ENCODE measurements at places on chromosomes 16 and 17.

GRCh38 chr17:73399056-73399455, 87.3 kb upstream of the CDC42EP4 start:
- DNase-seq, result no peak

- DNase-seq, result no peak
Measured at GRCh38 chr16:26178298-26178697, 486.5 kb downstream of the HS3ST4 start.

DNA sequence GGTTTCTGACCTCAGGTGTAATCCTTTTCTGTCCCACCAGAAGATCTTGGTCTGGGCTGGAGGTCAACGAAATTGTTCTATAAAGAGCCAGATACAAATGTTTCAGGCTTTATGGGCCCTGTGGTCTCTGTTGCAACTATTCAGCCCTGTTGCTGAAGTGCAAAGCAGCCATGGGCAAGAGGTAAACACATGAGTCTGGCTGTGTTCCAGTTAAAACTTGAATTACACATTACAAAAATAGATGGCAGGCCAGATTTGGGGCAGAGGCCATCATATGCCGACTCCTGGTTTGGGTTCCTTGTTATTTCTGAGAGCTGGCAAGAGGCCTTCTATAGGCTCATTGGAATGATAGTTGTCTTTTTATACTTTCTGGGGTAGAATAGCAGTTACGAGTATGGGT, 114.4 kb downstream of the SDR42E1 start:
- no peak for DNase-seq

DNA sequence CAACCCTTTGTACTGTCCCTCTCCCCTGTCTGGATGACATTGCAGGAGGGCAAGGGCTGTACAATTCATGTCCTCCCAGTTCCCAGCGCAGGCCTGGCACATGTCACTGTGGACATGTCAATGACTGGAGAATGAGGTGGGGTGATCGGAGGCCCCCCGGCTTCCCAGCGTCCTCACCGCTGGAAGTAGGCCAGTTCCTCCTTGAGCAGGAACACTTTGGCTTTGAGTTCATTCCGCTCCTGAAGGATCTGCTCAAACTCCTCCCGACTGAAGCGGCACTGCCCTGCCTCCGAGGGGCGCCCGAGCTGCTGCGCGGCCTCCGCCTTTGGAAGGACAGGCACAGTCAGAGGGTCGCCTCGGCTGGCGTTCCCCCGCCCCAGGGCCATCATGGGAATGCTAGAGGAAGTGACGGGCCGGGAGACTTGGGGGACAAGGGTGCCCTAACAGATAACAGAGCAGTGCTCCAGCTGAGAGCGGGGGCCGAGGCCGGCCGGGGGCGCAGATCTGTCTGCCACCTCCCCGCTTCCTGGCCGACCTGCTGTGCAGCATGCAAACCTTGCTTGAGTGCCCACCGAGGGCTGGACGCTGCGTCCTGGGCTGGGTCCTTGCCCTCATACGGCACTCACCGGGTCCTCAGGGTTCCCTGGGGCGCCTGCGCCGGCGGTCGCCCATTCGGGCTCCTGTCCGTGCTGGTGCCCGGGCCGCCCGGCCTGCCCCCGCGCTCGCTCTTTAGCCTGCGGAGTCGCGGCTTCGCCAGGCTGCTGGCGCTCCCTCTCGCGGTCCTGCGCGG, 1.3 kb downstream of the RILP start:
- no peak for DNase-seq

DNA sequence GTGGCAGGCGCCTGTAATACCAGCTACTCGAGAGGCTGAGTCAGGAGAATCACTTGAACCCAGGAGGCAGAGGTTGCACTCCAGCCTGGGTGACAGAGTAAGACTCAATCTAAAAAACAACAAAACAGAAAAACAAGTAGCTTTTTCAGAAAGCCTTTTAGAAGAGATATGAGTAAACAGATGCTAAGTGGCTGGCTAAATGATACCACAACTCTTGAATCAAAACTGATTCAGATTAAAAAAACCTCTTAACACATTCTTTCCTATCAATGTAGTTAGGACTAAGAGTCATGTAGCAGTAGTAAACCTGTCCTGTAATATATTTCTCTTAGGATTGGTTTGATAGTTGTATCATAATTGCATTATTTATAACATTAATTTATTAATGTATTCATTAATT, 23.0 kb downstream of the PPM1D start:
- no peak for DNase-seq

DNA sequence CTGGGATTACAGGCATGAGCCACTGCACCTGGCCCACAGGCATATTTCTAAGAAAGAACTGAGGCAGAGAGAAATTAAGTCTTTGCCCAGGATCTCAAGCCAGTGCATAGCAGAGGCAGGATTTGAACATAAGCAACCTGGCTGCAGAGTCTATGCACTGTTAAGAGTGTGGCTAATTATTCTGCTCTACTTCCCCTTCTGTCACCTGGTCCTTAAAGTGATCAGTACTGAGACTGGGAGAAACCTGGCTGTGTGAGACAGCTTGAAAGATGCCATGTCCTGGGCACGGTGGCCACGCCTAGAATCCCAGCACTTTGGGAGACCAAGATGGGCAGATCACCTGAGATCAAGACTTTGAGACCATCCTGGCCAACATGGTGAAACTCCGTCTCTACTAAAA, 58.1 kb downstream of the IQCK start:
- no peak for DNase-seq

All from A172 (cell line).